ENCODE measurements at places on chromosomes 3 and 15. TPM values are rescaled to one million over a fixed set of nuclear protein-coding genes. Genes with fewer than 3 reads are reported as not detected.

LRRIQ4 gene
- total RNA-seq: not detected

INSYN1 gene
- 1.3 TPM for total RNA-seq

FES gene
- 0.43 TPM for total RNA-seq

LARP6 gene
- total RNA-seq: 50.6 TPM

GPR149 gene
- not detected for total RNA-seq

TP53BP1 gene
- total RNA-seq: 16.9 TPM

ZNF774 gene
- total RNA-seq: 1.5 TPM

GOLGA6L4 gene
- total RNA-seq: 0.29 TPM

FOXB1 gene
- total RNA-seq: not detected
